ENCODE measurements at places on chromosomes 12 and 14.

- no peak for DNase-seq
Observed at GRCh38 chr12:131542351-131542750, 168.5 kb upstream of the SFSWAP start.

DNA sequence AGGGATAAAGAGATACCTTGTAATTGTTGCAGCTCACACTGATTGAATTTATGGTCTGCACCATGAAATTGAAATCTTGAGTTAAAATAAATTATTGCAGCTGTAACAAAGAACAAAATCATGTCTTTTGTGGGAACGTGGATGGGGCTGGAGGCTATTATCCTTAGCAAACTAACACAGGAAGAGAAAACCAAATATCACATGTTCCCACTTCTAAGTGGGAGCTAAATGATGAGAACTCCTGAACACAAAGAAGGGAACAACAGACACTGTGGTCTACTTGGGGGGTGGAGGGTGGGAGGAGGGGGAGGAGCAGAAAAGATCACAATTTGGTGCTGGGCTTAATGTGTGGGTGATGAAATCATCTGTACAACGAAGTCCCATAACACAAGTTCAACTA lies 22.6 kb downstream of the ERP27 start:
- no peak for DNase-seq

DNA sequence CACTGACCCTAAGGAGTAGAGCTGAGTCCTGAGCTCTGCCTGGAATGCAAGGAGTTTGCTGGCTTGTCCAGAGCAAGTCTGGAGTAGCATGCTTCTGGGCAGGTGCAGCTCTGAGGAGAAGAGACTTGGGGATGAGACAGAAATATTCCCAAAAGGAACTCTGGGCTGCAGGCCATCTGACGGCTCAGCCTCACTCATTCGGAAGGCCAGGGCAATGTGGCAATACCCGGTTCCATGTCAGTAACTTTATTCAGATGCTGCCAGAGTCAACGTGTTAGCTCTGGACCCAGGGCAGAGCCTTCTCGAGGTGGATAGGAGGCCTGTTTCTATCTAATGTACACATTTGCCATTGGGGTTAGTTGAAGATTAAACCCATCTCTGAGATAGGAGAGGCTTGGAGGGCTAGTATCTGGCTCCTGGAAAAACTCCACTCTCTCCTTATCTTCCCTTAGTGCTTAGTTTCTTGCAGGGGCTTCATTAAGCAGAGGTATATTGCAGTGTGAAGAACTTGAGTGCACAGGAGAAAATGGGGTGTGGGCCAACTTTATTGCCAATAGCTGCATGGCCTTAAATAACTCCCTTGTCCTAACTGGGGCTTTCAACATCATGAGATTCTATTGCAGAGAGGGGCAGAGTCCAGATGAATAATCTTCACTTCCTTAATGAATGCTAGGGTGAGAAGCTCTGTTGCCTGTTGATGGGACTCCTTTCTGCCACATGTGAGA lies 65.6 kb downstream of the NTF3 start:
- DNase-seq = no peak

DNA sequence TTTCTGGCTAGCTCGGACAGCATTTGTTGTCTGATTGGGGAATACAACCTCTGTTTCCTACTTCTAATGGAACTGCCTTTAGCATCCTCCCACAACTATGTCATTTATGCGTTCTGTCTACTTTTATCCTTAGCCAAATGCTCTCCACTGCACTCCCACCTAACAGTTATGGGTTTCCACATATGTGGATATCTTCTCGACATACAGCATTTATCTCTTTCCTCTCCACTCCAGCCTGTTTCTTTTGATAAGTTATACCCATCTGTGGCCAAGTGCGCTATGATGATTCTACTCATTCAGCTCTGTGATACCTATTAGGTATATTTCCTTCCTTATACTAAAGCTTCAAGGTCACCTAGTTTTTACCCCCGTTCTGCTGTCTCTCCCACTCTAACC lies 122.2 kb upstream of the NAP1L1 start:
- no peak for DNase-seq

GRCh38 chr14:66610154-66610563 lies 102.2 kb downstream of the GPHN start:
- no peak for DNase-seq

GRCh38 chr14:89247457-89248122 lies 169.4 kb downstream of the FOXN3 start:
- no peak for DNase-seq

DNA sequence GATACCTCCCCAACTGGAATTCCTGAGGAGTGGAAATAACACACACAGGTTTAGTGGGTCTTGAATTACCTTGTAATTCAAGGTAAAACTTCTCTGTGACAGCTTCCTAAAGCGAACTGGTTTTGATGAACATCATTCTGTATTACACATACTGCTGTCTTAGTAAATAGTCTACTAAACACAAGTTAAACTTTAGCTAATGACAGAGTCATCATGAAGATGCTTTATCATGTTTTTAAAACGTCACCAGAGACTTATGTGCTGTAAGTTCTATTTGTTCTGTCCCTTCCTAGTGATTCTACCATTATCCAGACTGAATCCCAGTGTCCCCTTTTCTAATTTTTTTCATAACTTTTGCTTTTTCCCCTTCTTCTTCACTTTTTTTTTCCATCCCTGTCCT lies 11.6 kb upstream of the GXYLT1 start:
- no peak for DNase-seq

DNA sequence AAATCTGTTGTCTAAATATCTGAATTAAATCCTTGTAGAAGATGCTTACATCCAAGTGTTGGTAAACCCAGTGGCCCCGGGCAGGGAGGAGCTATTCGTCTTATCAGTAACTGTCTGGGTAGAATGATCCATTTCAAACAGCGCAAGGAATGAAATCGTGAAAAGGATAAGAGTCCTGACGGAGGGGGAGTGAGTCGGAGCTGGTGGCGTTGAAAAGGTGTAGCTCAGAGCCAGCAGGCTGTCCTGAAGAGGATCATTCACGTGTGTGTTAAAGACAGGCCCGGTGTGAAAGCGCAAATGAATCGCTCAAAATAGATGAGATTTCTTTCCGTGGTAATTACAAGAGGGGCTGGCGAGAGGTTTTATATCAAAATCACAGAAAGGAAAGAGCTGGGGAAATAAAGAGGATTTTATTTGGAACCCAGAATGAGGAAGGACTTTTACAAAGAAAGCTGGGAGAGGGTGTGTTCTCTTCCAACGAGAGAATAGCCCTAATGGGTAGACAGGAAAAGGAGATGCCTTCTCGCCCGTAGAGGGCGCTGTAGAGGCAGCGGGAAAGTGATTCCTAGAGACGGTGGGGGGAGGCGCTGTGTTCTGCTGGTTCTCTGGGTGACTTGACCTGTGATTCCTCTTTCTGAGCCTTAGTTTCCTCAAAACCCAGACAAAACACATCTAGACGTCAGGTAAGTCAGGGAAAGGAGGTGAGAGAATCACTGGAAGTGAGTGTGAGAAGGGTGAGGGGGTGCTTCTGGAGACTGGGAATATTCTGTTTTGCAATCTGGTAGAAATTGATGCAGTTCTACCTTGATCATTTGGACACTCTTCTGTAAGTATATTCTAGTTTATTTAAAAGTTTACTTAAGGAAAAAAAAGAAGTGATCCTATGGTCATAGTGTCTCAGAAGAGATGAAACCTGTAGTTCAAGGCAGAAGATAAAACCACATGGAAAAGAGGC lies 39.3 kb downstream of the SRRM4 start:
- DNase-seq = no peak
